ENCODE measurements at places on chromosomes 7 and 10. TPM values are rescaled to one million over a fixed set of nuclear protein-coding genes. Genes with fewer than 3 reads are reported as not detected.

- no peak for DNase-seq
- H3K4me1 ChIP-seq, result no peaks in the 10 kb centered on the region
- H3K27ac ChIP-seq, result no peak overlapping the region
- H3K36me3 ChIP-seq, result no peaks in the 10 kb centered on the region
These were observed 45.4 kb downstream of the NKX6-2 start for GRCh38 chr10:132740588-132740987.

GRCh38 chr10:93707623-93708022 is 5.2 kb upstream of the FRA10AC1 start:
- no peak for DNase-seq
- no peak overlapping the region for H3K27ac ChIP-seq
- H3K4me1 ChIP-seq, result peaks cover 4% of the 10 kb centered on the region
- H3K4me3 ChIP-seq, result no peak overlapping the region
- H3K36me3 ChIP-seq, result no peaks in the 10 kb centered on the region

DNA sequence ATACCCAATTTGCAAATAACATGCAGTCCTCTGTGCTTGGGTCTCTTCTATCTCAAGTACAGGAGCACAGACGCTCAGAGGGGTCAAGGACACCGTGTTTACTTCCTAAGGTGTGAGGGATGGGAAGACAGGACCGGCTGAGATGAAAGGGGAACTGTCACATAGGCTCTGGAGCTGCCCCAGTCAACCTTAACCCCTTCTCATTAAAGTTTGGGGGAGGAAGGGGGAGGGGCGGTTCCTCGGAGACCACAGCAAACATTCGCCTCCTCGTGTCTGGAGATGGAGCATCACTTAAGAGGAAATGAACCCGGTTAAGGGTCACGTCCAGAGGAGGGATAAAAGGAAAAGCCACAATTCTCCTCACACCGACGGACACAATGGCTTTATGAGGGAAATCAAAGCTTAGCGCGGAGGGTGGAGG is 1.1 kb downstream of the SH3PXD2A start:
- peak overlapping the region; percentile 64 for H3K4me3 ChIP-seq
- no peak for DNase-seq
- H3K4me1 ChIP-seq, result peaks cover 9% of the 10 kb centered on the region
- H3K36me3 ChIP-seq, result no peaks in the 10 kb centered on the region
- H3K27ac ChIP-seq, result no peak overlapping the region

DNA sequence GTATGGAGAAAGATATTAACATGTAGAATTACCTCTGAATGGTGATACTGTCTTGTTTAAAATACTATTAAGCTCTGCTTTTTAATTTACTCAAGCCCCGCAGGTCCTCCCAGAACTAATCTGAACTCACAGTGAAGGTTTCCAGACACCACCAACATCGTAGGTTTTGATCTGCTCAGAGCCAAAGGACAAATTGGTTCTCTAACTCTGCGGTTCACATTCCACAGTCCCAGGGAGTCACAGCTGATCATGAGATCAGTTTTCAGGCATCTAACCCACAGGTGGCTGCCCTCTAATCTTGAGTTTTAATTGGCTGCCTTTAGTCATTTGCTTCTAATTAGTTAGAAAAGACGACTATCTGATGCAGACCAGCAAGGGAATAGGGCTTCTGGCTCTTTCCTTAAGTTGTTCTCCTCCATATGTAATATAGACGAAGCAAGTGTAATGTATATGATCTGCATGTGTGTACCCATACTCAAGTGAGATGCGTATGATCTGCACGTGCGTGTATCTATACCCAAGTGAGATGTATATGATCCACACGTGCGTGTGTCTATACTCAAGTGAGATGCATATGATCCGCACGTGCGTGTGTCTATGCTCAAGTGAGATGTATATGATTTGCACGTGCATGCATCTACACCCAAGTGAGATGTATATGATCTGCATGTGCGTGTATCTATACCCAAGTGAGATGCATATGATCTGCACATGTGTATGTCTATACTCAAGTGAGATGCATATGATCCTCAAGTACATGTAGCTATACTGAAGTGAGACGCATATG is 331.5 kb upstream of the NPVF start:
- H3K36me3 ChIP-seq, result no peaks in the 10 kb centered on the region
- H3K4me1 ChIP-seq, result no peaks in the 10 kb centered on the region
- H3K27me3 ChIP-seq, result peaks cover 28% of the 10 kb centered on the region
- no peak overlapping the region for H3K27ac ChIP-seq
- DNase-seq, result no peak

Gene RAMP3
- not detected for total RNA-seq

Gene CYP3A7
- not detected for total RNA-seq

GRCh38 chr7:69698109-69698825 is 100.0 kb downstream of the AUTS2 start:
- H3K27ac ChIP-seq, result no peak overlapping the region
- peaks cover 48% of the 10 kb centered on the region for H3K4me1 ChIP-seq
- H3K36me3 ChIP-seq, result no peaks in the 10 kb centered on the region
- H3K27me3 ChIP-seq, result peaks cover 18% of the 10 kb centered on the region
- no peak overlapping the region for H3K4me3 ChIP-seq

DNA sequence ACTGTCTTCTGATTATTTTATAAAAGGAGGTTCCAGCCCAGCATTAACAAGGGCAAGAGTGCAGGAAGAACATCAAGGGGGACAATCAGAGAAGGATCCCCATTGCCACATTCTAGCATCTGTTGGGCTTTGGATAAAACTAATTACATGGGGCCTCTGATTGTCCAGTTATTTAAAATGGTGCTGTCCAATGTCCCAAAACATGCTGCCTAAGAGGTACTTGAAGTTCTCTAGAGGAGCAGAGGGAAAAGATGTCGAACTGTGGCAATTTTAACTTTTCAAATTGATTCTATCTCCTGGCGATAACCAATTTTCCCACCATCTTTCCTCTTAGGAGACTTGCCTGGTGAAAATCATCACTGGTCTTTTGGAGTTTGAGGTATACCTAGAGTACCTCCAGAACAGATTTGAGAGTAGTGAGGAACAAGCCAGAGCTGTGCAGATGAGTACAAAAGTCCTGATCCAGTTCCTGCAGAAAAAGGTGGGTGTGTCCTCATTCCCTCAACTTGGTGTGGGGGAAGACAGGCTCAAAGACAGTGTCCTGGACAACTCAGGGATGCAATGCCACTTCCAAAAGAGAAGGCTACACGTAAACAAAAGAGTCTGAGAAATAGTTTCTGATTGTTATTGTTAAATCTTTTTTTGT is 2.3 kb downstream of the IL6 start:
- peaks cover 28% of the 10 kb centered on the region for H3K4me1 ChIP-seq
- H3K4me3 ChIP-seq, result no peak overlapping the region
- no peaks in the 10 kb centered on the region for H3K36me3 ChIP-seq
- no peak for DNase-seq

Gene HMX3
- total RNA-seq, result not detected

- H3K4me3 ChIP-seq, result no peak overlapping the region
- no peak for DNase-seq
- peaks cover 10% of the 10 kb centered on the region for H3K4me1 ChIP-seq
- no peak overlapping the region for H3K27ac ChIP-seq
- H3K27me3 ChIP-seq, result no peaks in the 10 kb centered on the region
These were observed 234.7 kb upstream of the GLI3 start for GRCh38 chr7:42471573-42472174.

Data from activated CD8-positive, alpha-beta memory T cell treated with anti-CD3 and anti-CD28 coated beads, Interleukin-2, amount 10 ng/mL, durations not matched to agents 7 days and 5 days (primary cell).